ENCODE measurements at places on chromosomes 2 and 18.

GRCh38 chr18:54222922-54223567, 1.4 kb downstream of the MBD2 start:
- DNase-seq = no peak

- no peak for DNase-seq
Observed at GRCh38 chr2:200743042-200743676, 68.6 kb upstream of the BZW1 start.

DNA sequence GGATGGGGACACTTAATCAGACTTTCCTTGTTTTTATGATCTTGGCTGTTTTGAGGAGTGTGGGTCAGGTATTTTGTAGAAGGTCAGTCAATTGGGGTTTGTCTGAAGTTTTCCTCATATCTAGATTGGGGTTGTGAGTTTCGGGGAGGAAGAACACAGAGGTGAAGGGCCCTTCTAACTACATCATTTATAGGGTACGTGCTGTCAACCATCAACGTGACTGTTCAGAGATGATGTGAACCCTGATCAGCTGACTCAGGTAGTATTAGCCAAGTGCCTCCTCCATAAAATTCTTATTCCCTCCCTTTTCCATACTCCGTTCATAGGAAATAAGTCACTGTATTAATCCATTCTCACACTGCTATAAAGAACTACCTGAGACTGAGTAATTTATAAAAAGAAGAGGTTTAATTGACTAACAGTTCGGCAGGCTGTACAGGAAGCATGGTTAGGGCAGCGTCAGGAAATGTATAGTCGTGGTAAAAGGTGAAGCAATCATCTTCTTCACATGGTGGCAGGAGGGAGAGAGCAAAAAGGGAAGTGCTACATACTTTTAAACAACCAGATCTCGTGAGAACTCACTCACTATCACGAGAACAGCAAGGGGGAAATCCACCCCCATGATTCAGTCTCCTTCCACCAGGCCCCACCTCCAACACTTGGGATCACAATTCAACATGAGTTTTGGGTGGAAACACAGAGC, 547.1 kb upstream of the LINC00305 start:
- no peak for DNase-seq

DNA sequence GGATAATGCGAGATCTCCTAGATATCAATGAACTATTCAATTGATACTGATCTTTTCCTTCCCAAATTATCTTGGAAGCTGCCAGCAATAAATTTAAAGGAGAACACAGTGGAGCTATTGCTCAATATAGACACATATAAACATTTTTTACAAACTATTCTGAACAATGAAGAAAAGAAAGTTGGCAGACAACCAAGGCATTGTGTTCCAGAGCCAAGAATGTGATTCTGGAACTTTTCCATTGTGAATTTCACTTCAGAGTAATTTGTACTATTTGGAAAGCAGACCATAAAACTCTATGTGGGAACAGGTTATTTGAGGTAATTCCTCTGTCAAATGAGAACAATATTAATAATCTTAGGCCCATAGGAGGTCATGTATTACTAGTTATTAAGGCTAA, 588.2 kb downstream of the IRS1 start:
- no peak for DNase-seq

GRCh38 chr18:9188359-9189231, 52.0 kb downstream of the ANKRD12 start:
- DNase-seq = no peak

- no peak for DNase-seq
Observed at GRCh38 chr2:106183101-106183696, 10.9 kb downstream of the UXS1 start.

DNA sequence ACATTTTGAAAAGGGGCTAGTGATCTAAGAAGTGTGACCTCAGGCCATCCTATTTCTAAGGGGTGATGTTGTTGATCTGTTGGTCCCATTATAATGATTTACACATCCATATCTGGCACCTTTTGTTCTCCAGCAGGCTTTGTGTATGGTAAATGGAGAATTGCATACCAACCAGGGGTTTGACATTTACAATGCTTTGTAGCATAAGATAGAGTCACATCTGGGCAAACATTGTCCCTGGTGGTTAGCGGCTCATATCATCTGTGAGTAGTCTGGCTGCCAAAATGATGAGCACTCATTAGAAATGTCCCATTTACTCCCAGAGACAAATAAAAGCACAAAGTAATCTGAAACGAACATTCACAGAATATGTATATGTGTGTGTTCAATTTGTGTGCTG, 1775.5 kb upstream of the CELF4 start:
- DNase-seq = no peak

DNA sequence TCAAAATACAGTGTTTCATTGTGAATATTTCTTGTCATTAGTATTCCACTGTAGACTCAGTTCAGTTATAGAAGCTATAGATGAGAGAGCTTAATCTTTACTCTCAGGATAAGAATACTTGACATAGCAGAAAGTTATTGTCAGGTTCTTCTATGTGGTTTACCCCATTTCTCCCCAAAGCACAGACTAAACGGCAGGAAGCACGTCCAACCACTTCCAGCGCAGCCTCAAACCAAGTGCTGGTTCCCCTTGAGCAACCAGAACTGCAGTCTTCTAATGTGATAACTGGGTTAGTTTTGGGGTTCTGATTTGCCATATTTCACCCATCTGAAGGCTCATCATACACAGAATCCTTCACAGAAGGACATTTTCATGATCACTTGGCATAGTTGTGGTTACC, 324.7 kb downstream of the SLC8A1 start:
- DNase-seq = no peak

GRCh38 chr2:95539290-95539689, 52.5 kb upstream of the TRIM43 start:
- DNase-seq = no peak

DNA sequence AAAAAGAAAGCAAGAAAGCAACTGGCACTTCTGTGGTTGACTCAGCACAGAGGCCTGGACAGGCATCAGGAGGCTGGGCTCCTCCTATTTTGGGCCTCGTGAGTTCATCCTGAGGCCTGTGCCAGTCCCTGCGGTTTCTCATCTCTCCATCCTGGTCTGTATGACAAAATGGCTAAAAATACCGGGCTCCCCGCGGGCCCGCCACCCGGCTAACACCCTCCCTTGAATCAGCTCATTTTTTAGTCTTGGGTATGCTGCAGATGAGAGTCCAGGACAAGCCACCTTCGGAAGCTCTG, 62.3 kb upstream of the YWHAQ start:
- no peak for DNase-seq

GRCh38 chr18:9808295-9809241, 77.2 kb upstream of the TXNDC2 start:
- peak; percentile 93 for DNase-seq

DNA sequence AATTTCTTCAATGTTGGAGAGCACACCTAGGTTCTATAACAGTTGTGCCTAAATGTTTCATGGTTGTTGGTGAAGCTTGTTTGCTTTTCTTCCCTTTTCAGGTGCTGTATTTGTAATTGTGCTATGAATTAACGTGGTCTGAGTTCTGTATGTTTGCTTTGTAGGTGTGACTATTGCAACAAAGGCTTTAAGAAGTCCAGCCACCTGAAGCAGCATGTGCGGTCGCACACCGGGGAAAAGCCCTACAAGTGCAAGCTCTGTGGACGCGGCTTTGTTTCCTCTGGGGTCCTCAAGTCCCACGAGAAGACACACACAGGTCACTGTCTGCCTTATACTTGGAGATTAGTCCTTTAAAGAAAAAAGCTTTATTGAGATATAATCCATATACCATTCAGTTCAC, 91.2 kb downstream of the ZNF236 start:
- DNase-seq = no peak

- no peak for DNase-seq
Observed at GRCh38 chr2:150639383-150639782, 151.9 kb upstream of the RND3 start.

- no peak for DNase-seq
Observed at GRCh38 chr2:156541229-156541628, 105.0 kb downstream of the GPD2 start.

- DNase-seq = no peak
Observed at GRCh38 chr2:84931384-84931821, 25.9 kb downstream of the TMSB10 start.

GRCh38 chr2:161992531-161992930, 81.5 kb downstream of the DPP4 start:
- no peak for DNase-seq

GRCh38 chr2:73593680-73594079, 48.5 kb downstream of the NAT8 start:
- DNase-seq = no peak

DNA sequence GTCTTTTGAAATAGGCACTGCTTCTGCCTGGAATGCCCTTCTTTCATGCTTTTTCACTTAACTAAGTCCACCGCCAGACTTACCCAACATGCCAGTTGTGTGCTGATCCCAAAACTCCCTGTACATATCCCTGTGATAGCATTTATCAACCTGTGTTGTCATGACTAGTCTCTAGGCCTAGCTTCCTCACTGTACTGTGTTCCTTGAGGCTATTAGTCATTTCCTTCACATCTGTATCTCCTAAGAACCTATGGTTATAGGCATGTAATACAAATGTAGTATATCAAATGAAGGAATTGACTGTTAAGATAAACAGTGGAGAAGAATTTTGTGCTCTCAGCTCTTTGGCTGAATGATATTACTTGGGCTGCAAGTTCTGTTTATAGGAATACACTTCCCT, 184.3 kb downstream of the CYRIA start:
- DNase-seq = no peak

GRCh38 chr2:125959047-125959446, 696.9 kb upstream of the GYPC start:
- DNase-seq = peak; percentile 45

- DNase-seq = no peak
Observed at GRCh38 chr2:204505488-204505887, 39.8 kb upstream of the PARD3B start.

DNA sequence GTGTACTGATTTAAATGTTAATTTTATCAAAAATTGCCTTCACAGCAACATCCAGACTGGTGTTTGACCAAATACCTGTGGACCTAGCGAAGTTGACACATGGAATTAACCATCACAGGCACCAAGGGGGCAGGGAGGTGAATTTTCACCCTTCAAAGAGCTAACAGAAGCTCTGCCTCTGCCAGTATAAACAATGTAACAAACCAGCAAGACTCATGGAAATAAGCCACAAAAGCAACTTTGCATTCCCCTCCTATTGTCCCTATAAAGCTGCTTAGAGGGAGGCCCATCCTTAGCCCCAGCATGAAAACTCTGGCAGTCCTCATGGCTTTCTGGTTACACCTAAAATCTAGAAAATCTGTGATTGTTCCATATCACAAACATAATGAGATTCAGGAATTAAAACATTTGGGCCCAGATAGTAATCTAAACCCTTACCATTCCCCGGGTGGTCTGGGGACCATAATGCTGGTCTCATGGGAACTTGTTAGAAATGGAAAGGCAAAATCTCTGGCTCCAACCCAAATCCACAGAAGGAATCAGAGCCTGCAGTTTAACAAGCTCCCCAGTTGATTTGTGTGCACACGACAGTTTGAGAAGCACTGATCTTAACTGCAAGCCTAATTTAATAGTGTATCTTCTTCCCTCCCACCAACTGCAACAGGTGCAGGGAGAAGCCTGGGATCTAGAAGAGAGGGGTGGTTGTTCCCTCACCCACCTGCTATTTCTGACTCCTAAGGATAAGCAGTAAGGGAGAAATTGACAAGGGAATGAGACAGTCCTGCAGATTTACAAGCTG, 23.1 kb downstream of the SERPINB11 start:
- DNase-seq = no peak

GRCh38 chr2:222709191-222709891, 37.9 kb downstream of the MOGAT1 start:
- peak; percentile 42 for DNase-seq

- DNase-seq = no peak
Observed at GRCh38 chr2:19505-19904, 26.8 kb downstream of the FAM110C start.

- no peak for DNase-seq
Observed at GRCh38 chr2:42210203-42210602, 41.0 kb downstream of the EML4 start.

GRCh38 chr2:71224457-71224856, 2.4 kb downstream of the PAIP2B start:
- no peak for DNase-seq

GRCh38 chr2:68230241-68231060, 21.9 kb downstream of the PPP3R1 start:
- no peak for DNase-seq

DNA sequence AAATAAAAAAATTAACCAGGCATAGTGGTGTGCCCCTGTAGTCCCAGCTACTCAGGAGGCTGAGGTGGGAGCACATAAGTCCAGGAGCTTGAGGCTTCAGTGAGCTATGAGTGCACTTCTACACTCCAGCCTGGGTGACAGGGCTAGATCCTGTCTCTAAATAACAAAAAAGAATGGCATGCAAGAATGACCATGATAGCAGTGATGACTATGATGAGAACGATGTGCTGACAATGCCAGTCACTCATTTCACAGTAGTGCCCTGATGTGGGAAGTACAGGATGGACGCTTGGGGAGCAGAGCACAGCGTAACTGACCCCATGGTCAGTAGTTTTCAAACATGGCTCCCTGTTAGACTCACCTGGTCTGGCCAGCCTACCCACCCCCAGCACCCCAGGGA, 139.1 kb downstream of the VAPA start:
- no peak for DNase-seq
